ENCODE measurements at places on chromosomes 11 and 22.

GRCh38 chr11:117107701-117108590 lies 9.7 kb upstream of the SIK3 start:
- DNase-seq = no peak

GRCh38 chr11:106988151-106989077 lies 29.9 kb downstream of the GUCY1A2 start:
- DNase-seq = peak; percentile 4

DNA sequence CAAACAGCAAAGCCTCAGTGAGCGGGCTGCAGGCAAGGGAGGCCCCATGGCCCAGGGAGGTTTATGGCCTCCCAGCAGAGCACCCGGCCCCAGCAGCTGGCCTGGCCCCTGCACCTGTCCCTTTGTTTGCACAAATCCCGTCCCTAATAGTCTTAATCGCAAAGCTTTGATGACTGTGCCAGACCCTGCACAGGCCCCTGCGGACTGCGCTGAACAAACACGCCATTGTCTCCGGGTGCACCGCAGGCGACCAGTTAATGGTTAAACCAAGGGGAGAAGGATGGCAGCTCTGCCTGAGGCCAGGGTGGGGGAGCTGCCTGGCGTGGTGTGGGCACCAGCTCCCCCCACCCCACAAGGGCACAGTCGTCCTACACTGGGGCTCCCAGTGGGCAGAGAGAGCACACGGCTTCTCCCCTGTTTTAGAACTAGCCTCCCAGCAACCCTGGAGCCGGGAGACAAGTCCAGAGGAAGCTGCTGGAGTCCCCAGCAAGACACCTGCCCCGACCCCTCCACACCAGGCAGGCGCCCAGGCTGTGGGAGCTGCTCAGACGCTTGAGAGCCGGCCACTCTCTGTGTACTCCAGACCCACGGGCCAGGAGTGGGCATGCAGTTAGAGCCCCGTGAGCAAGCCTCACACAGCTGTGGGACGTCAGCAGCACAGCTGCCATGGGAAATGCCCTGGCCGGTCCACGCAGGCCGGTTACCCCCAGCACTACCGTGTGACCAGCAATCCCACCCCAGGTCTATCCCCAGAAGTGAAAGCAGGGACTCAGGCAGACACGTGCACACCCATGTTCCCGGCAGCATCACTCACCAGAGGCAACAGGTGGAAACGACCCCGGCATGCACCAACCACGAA lies 39.7 kb upstream of the TH start:
- no peak for DNase-seq

GRCh38 chr11:17736579-17736893 lies 2.0 kb downstream of the KCNC1 start:
- no peak for DNase-seq

DNA sequence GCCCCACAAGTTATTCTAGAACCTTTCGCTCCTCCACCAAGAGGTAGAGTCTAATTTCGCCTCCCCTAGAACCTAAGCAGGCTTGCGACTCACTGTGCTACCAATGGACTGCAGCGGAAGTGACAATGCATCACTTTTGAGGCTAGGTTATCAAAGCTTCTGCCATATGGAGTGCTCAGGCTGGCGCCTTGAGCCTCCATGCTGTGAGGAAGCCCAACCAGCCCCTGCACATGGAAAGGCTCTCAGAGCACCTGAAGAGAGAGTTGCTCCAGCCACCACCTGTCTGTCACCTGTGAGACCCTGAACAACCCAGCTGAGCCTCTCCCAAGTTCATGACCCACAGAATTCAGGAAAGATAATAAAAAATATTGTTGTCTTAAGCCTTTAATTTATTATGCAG lies 29.3 kb upstream of the CBX7 start:
- no peak for DNase-seq

GRCh38 chr22:41775976-41776375 lies 24.5 kb upstream of the CCDC134 start:
- DNase-seq = no peak

DNA sequence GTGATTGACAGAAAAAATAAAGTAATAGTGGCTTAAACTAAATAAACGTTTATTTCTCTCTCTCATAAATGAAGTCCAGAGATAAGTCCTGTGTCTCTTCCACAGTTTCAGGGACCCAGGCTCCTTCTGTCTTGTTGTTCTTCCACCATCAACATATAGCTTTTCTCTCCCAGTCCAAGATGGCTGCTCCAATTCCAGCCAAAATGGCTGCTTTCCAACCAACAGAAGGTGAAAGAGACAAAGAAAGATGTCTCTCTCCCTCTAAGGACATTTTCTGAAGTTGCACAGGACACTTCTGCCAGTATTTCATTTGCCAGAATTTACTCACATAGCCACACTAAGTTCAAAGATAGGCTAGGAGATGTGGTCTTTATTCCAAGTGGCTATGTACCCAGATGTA lies 9.4 kb upstream of the PLEKHB1 start:
- DNase-seq = no peak

GRCh38 chr22:50691521-50691920 lies 18.9 kb downstream of the SHANK3 start:
- DNase-seq = peak; percentile 80

GRCh38 chr22:28607795-28608194 lies 71.8 kb downstream of the TTC28 start:
- DNase-seq = no peak

DNA sequence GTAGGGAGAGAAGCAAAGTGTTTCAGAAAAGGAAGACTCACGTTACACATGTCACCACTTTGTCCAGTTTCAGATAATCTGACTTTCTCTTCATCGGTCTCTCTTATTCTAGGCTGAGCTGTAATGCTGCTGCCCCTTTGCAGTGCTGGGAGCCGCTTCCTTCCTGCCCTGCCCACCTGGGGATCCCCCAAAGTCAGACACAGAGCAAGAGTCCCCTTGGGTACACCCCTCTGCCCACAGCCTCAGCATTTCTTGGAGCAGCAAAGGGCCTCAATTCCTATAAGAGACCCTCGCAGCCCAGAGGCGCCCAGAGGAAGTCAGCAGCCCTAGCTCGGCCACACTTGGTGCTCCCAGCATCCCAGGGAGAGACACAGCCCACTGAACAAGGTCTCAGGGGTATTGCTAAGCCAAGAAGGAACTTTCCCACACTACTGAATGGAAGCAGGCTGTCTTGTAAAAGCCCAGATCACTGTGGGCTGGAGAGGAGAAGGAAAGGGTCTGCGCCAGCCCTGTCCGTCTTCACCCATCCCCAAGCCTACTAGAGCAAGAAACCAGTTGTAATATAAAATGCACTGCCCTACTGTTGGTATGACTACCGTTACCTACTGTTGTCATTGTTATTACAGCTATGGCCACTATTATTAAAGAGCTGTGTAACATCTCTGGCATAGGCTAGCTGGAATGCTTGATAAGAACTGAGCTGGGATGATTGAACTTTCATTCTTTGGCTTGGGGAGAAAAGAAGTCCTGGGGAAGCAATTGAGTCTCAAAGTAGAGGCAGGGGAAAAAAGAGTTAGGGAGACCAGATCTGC lies 31.2 kb upstream of the SMIM35 start:
- no peak for DNase-seq

GRCh38 chr22:38032681-38033521 lies 24.3 kb upstream of the PICK1 start:
- peak; percentile 61 for DNase-seq

DNA sequence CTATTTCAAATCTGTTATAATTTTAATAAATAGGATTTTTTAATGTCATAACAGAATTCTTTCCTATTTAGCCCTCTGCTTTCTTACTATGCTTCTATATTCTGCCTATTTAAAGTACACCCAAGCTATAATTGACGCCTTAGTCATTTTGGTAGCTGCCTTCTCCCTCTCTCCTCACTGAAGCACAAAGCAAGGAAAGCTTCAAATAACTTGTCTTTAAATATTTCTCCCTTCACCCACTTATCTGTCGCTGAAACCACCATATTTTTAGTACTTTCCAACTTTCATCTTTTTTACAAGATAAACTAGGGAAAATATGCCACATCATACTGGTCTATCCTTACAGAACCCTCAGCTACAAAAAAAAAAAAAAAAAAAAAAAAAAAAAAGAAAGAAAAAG lies 127.9 kb downstream of the ENTHD1 start:
- DNase-seq = peak; percentile 40

GRCh38 chr22:44248926-44249325 lies 63.8 kb downstream of the SHISAL1 start:
- DNase-seq = no peak
